ENCODE measurements at places on chromosomes 7 and 10. TPM values are rescaled to one million over a fixed set of nuclear protein-coding genes. Genes with fewer than 3 reads are reported as not detected.

DNA sequence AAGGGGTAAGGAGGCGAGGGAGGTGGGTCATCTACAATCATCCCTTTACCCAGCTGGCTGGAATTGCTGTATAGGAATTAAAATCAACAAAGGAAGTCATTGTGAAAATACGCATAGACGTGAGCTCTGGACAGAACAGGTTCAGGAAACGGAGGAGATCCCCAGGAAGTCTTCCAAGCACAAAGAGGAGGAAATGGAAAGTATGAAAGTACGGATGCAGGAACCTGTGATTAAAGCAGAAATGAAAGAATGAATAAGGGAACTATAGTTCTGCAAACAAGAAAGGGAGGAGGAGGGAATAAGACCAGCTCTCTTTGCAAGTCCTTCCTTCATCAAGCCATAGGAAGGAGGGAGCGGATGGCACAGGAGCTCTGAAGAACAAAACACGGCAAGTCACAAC lies 61.8 kb downstream of the PYROXD2 start:
- no peak for DNase-seq

DNA sequence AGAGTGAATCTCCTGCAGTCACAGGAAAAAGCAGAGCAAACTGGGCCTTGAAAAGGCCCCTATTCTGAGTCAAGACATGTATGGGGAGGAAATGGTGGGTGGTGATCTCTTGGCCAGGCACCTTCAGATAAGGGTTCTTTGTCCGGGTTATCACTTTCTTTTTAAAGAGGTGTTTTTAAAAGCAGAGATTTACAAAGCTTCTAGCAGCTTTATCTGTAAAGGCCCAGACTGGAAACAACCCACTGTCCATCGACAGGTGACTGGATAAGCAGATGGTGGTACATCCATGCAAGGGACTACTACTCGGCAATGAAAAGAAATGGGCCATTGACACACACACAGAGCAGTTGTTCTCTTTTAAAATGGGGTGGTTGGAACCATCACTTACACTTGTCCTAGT lies 596.7 kb upstream of the MKI67 start:
- DNase-seq = no peak

DNA sequence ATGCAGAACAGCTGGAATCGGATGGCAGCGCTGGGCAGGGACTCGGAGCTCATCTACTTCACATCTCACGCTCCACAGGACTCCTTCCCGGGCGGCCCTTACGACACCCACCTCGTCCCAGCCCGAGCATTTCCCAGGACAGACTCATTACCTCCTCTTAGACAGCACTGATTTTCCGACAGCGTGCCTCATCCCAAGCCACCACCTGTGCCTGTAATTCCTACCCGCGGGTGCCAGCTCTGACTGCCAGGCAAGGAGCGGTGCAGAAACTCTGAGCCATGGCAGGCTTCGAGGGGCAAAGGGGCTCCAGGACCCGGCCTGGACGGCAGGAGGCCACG lies 25.6 kb downstream of the GPER1 start:
- DNase-seq = no peak

The INA gene
- total RNA-seq = not detected

The TMEM213 gene
- not detected for total RNA-seq

- no peak for DNase-seq
Observed at GRCh38 chr7:89385411-89385810, 589.9 kb upstream of the TEX47 start.

The PGAM2 gene
- total RNA-seq = 0.38 TPM

The AUTS2 gene
- total RNA-seq = not detected

The CCNY gene
- 60.0 TPM for total RNA-seq

The RPP30 gene
- total RNA-seq = 41.2 TPM

GRCh38 chr10:34778237-34778636 lies 36.9 kb downstream of the PARD3 start:
- no peak for DNase-seq

GRCh38 chr7:64947252-64948000 lies 43.4 kb downstream of the ZNF117 start:
- no peak for DNase-seq

- DNase-seq = no peak
Observed at GRCh38 chr10:21194510-21194993, 297.4 kb upstream of the NEBL start.

The CLCN1 gene
- total RNA-seq = not detected

DNA sequence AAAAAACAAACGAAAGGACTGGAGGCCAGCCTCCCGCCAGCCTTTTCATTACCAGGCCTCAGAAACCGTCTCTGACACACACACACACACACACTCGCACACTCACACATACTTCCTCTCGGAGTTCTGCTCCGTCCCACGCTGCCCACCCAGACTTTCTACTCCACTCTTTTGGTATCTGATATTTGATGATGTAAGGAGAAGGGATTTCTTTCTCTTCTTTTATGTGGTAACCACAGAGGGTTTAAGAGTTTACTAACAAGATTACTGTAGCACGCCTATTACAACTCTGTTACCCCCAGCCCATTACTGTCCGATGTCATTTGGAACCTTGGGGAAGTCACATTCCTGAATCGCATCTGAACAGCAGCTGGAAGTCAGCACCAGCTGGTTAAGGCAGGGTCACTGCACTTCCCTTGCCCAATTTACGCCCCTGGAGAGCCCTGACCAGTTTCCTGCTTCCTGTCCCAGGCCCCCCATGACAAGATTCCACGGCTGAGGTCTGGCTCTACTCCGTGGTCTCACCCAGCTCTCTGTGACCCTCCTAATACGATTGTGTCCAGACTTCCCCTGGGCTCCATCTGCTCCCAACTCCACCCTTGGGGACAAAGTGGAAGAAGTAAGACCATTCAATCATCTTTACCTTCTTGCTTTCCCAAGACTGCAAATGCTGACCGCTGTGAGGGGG lies 1.1 kb downstream of the DENND2A start:
- peak; percentile 58 for DNase-seq

The TFEC gene
- total RNA-seq = not detected

DNA sequence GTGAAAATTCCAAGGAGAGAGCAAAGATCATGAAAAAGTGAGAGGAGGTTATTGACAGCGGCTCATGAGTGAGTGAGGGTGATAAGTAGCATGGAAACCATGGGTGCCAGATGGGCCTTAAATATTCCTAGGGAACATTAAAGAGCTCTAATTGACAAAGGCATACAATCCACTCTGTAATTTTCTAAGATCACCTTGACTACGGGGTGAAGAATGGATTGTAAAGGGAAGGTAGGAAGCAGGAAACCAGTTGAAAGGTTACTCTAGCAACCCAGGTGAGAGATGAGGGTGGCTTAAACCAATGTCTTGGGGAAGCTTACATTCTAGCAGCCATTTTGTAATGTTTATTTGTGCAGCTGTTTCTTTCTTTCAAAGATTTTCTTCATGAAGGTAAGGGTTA lies 75.7 kb downstream of the RSU1 start:
- DNase-seq = no peak

DNA sequence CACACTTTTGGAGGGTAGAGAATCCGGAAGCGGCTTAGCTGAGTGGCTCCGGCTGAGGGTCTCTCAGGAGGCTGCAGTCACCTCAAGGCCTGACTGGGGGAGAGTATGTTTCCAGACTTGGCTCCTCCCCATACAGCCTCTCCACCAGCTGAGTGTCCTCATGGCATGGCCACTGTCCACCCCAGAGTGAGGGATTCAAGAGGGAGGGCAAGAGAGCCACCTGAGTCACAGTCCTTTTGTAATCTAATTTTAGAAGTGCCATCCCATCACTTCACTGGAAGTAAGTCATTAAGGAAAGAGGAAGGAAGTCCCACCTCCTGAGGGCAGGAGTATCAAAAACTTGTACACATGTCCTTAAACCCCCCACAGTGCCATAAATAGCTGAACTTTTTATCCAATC lies 134.0 kb downstream of the GLI3 start:
- no peak for DNase-seq

The NPY gene
- not detected for total RNA-seq

DNA sequence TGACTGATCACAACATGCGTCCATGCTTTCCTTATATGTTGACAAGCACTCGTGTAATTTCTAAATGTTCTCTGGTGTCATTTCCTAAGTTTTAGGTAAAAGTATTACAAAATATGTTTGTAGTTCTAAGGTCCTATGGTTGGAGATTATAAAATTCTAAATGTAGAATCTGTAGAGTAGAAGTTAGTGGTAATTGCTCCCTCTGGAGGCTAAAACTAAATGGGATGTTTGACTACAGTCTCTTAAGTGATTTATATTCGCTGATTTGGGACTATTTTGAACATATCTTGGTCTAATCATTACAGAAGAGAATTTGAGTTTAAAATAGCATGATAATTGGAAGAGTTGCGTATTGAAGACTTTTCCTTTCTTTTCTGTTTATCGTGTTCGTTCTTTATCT lies 74.1 kb downstream of the ZMYND11 start:
- no peak for DNase-seq

- no peak for DNase-seq
Observed at GRCh38 chr7:11168650-11169170, 195.0 kb downstream of the PHF14 start.

- DNase-seq = no peak
Observed at GRCh38 chr7:17558558-17559332, 260.3 kb downstream of the AHR start.

The SPAM1 gene
- not detected for total RNA-seq

The CADPS2 gene
- total RNA-seq = not detected

- no peak for DNase-seq
Observed at GRCh38 chr7:100567751-100568175, 5.9 kb downstream of the SAP25 start.

The AKR1C2 gene
- 0.90 TPM for total RNA-seq

GRCh38 chr7:70566671-70567070 lies 565.3 kb upstream of the GALNT17 start:
- no peak for DNase-seq

- no peak for DNase-seq
Observed at GRCh38 chr10:22998091-22998490, 70.2 kb downstream of the ARMC3 start.

DNA sequence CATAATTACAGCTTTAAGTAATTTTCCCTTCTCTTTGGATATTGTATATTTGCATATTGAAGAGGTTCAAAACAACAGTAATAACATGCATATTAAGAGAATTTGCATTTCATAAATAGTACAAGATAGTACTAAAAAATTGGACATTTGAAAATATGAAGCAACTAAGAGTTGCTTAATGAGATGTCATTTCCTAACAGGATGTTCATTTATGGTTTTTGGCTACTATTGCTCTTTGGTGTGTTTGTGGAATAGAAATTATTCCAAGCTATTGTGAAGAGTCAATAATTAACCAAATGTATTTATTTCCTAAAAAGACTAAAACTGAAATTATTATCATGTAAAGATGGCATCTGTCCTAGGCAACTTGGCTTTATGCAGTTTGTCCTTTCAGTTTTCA lies 4.1 kb upstream of the SGCE start:
- DNase-seq = no peak

The ATRNL1 gene
- total RNA-seq = not detected

- no peak for DNase-seq
Observed at GRCh38 chr7:38512704-38513103, 118.5 kb downstream of the AMPH start.

- DNase-seq = no peak
Observed at GRCh38 chr10:79409038-79409725, 36.2 kb downstream of the ZCCHC24 start.

DNA sequence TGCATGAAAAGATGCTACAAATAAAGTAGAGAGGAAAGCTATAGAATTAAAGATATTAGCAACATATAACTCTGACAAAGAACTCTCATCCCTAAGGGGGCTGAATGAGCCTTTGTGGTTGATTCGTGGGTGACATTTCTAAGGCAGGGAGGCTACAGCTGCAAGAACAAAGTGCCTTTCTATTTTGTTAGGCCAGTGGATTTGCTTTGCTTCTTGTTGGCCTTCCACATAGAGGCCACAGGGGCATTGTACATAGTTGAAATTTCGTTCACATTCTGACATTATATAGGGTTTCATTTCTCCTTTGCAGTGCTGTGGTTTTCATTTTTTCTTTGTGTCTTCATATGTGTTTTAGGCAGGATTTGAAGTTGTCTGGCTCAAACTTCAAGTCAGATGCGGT lies 819.2 kb upstream of the C7orf33 start:
- no peak for DNase-seq

The JAKMIP3 gene
- total RNA-seq = 0.17 TPM

The MMD2 gene
- not detected for total RNA-seq

The COL13A1 gene
- total RNA-seq = 40.2 TPM

The MTURN gene
- 6.4 TPM for total RNA-seq

- no peak for DNase-seq
Observed at GRCh38 chr10:112519133-112519761, 72.2 kb downstream of the VTI1A start.

The ACTL6B gene
- total RNA-seq = not detected

DNA sequence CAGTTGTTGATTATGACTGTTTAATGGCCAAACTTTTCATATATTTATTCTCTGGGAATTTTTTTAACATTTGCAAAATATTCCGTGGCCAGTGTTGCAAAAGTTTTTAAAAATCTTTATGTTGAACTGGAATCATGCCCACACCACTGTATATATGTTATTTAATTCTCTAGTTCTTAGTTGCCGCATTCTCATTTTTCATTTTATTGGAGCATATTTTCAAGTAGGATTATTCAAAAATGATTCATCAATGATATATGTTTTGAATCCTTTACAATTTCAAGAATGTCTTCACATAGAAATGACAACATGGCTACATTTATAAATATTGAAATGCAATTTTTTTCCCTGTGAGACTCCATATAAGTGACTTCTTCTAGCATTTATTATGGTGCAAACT lies 188.6 kb upstream of the LRRTM3 start:
- no peak for DNase-seq

DNA sequence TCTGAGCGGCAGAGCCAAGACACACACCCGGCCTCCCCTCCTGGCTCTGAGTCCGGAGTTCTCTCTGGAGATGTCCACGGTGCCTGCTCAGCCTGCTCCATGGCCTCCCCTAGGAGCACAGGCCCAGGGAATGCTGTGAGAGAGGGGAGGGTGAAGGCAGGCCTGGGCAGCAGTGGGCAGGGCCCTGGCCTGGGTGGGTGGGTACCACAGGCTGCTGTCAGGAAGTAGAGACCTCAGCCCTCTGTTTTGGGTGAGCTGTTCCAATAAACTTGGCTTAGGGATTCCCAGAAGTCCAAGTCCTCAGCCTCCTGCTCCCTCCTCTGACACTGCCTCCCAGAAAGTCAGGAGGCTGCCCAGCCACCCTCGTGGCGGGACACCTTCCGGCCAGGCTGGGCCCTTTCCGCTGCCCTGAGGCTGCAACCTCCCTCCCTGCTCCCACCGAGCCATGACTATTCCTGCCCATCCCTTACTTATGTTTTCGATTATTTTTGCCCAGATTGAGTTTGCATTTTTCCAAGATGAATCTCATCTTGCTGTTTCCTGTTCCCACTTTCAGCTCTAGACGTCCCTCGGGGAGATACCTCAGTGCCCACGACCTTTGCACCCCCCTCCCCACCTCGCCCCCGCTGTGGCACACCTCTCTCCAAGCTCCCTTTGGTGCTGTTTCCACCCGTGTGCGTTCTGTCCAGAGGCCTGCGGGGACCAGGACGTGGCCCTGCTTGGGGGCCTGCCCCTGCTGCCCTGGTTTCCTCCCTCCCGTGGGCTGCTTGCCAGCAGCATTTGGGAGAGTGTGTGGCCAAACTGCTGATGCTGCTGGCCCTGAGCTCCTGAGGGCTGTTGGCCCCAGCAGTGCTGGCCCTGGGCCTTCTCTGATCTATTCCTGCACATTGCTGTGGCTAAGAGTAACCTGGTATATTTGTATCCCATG lies 5.8 kb upstream of the POLM start:
- peak; percentile 94 for DNase-seq
